ENCODE measurements at places on chromosomes 5 and 9.

GRCh38 chr5:74510476-74511075 is 130.0 kb downstream of the ENC1 start:
- no peak for DNase-seq

GRCh38 chr5:59640411-59640810 is 253.1 kb downstream of the PDE4D start:
- DNase-seq: no peak

DNA sequence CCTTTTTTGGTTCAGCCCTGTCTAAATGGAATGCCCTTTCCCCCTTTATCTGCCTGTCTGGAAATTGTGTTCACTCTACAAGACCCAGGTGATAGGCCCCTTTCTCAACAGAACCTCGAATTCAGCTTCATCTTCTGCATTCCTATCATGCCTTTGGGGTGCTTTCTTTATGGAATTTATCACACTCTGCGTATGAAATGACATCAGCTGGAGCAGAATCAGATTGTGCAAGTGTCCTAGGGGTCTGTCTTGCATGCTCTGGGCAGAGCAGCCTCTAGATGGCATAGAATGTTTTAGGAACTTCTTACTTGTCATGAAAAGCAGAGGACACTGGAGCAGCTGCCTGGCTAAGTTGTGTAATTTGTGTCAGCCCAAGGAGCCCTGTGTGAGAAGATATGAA is 84.9 kb downstream of the ISL1 start:
- DNase-seq: no peak

GRCh38 chr9:5489630-5490490 is 20.5 kb upstream of the PDCD1LG2 start:
- DNase-seq: peak; percentile 82

DNA sequence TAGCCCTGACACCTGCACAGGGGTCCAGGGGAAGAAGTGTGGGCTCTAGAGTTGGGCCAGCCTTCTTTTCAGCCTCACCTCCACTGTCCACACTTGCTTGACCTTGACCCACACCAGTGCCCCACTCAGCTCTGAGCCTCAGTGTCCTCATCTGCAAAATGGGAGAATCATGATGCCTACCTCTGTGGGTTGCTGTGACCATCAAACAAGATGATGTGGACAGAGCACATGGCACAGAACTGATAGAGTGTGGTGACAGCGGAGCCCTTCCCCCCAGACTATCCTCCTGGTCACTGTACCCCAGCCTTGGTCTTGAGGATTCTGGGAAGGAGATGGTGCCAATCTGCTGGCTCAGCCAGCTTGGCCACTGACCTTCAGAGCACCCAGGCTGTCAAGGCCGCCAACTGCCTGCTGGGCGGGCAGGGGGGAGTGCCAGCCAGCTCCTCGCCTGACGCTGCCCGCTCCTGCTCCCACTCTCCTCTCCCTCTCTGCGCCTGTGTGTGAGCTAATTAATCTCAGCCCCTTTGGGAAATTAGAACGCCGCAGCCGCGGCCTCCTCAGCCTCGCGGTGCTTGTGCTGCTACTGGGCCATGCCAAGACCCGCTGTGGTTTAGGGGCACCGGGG is 16.7 kb downstream of the CXXC5 start:
- no peak for DNase-seq

DNA sequence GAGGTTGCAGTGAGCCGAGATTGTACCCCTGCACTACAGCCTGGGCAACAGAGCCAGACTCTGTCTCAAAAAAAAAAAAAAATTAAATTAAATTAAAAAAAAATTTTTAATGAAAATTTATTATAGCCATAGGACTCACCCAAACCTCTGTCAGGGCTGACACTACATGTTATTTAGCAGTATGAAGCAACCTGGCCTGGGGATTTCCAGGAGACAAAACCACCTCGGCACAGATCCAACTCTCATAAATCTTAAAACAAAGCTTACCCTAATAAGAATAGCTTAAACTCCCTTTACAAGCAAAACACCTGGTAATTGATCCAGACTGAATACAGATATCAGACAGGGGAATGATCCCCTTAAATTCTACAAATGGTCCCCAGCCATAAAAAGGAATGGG is 38.4 kb downstream of the PPP1R2B start:
- no peak for DNase-seq

GRCh38 chr5:171379961-171380360 is 7.7 kb upstream of the NPM1 start:
- DNase-seq: no peak

DNA sequence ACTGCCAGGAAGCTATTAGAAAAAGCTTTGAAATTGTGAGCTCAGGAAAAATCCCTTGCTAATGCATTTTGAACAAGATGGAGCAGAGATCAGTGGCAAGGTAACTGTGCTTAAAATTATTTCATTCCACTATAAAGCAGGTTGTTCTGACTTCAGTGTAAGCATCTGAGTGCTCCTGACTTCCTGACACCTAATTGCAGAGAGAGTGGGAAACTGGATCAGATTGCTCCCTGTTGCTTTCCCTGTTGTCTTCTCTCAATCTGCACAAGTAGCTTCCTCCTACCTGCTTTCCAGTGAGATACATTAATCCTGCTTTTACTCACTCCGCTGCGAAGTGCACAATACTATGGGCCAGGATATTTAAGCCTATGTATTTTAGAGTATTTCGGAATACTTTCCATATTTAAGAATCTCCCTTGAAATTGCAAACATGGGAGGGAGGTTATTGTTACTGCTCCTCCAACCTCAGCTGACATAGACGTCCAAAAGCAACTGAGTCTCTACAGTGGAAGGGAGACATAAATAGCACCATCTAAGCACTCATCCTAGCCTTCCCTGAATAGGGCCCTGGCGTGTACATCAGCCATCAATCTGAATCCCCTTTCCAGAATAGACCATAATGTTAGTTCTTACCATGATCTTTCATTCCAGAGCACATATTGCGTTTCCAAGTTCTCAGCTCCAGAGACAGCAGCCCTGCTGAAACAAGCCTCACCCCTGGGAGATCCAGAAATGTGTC is 178.8 kb downstream of the PAM start:
- DNase-seq: no peak

DNA sequence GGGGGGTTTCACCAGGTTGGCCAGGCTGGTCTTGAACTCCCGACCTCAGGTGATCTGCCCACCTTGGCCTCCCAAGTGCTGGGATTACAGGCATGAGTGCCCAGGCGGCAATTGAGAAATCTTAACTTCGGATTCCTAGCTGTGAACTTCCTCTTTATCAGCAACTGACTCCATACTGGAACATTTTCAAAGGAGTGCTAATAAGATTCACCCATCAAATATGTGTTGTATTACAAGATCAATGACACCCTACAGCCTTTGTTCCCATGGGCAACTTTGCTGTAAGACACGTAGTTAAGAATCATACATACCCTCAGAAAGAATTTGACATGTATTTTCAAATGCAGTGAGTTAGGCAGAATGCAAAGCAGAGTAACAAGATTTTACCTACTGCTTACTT is 23.1 kb upstream of the ACOT12 start:
- no peak for DNase-seq

DNA sequence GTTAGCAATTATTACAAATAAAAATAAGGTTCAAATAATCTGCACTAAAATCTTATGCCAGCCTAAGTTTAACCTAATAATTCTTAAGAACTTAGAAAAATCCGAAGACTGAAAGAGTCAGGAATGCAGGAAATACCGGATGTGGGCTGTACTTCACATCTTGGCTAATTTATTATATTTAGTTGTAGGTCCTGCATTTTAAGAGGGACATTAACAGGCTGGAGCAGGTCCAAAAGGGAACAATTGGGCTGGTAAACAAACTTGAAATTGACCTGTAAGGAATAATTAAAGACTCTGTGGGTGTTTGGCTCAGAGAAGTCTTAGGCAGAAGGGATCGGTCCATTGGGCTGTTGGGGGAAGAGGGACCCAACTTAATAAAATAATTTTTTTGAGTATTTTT is 18.4 kb downstream of the GLRA1 start:
- no peak for DNase-seq

DNA sequence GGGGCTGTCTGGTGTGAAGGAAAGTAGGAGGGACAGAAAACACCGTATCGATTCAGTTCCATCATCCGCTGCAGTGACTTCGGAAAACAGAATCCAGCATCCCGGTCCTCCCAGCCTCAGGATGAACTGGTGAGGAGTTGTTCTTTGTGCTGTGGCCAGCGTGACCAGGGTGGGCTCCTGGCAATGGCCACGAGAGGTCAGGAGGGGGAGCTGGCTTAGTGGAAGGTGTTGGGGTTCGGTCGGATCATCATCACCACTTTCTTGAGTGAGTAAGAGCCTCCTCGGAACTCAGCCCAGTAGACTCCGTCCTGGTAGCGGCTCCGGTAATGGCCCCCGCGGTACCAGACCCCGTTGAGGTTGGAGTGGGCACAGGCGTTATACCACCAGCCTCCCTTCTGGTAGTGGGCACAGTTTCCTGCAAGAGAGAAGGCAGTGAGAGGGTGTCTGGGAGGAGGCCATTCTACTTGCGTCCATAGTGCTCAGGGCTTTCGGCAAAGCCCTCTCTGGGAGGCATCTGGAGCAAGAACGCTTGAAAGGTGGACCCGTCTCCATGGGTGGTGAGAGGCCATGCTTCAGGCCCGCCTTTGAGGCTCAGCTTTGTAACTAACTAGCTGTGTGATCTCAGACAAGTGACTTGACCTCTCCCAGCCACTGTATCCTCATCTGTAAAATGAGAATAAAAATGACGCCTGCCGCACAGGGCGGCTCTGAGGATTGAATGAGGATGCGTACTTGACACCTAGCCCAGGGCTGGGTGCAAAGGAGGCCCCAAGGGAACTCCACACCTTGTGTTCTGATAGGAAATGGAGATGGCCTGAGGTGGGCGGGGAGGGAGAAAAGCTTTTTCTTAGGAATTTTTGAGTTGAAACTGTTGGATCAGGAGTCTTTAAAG is 33.5 kb downstream of the ANGPTL2 start:
- DNase-seq: no peak

GRCh38 chr5:82537687-82538306 is 259.6 kb upstream of the RPS23 start:
- DNase-seq: no peak

DNA sequence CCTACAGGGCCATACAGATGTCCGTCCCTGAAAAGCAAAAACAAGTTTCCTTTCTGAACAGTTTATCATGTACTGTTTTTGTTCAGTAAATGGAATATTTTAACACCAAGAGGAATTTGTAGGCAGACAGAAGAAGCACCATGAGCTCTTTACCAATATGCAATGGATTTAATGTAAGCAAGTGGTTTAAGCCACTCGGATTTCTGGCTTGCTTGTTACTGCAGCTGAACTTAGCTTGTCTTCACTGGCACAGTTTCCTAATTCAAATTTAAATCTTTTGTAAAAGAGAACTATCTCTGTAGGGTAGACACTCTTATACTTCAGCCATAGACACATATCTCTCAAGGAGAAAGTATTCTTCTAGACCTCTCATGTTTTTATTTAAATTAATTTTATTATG is 12.7 kb upstream of the EBF1 start:
- DNase-seq: no peak

DNA sequence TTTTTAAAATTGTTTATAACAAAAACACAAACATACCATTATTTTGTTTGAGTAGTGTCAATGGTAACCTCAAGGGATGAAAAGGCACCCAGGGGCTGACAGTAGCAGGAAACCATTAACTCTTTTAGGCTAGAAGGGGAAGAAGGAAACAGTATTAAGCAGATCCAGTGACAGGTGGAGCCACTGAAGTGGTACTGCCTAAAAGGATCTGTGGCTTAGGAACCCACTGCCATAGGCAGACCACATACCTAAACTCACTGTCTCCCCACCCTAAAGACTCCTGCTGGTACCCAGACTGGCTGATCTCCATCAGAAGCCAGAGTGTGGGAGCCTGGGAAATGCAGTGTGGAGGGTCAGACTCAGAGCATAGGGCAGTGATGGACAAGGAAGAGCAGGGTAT is 13.5 kb downstream of the RLN1 start:
- DNase-seq: no peak

- no peak for DNase-seq
These were observed 8.4 kb downstream of the NOTCH1 start for GRCh38 chr9:136537411-136537810.

- no peak for DNase-seq
These were observed 579 bp upstream of the ASTN2 start for GRCh38 chr9:117415358-117415914.

DNA sequence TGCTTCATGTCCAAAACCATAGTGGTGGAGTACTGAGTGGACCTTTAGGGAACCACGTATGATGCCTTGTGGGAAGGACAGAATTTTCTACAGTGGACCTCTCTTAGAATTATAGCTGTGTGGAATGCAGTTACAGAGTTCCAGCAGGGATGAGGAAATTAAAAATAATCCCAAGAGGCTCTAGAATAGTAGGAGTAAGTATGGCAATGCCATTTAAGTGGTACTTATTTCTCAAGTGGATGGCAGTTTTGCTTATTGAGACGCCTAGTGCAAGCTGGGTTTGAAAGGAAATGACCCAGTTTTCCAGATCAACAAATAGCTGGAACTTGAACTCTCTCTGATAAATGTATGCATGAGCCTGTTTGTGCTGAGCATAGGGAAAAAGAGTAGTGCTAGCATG is 431.6 kb downstream of the PRR16 start:
- no peak for DNase-seq

GRCh38 chr9:84153885-84154284 is 173.3 kb downstream of the RMI1 start:
- no peak for DNase-seq

DNA sequence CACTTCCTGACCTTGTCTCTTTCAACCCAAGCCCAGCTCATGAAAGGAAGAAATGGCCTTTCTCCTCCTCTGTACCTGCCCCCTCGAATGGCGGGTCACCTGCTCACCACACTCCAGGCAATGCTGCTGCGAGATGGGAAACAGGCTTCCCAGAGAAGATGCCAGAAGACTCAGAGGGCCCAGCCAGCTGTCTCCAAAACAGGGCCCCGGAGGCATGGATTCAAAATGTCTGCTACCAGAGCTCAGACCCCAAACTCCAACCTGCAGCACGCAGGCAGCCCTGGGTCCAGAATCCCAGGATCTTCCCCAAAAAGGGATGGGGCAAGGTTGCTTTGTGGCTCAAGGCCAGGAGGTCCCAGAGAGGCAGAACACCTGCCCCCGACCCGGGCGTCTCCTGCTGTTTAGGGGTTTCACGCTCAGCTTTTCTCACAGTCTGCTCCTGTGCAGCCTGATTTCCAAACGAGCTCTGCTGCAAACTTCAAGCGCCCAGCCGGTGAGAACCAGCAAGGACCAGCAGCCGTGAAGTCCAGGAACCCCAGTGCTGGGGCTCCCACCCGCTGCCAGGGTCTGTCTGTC is 42.5 kb downstream of the VAV2 start:
- DNase-seq: no peak

GRCh38 chr5:17340819-17341218 is 123.4 kb downstream of the BASP1 start:
- no peak for DNase-seq

GRCh38 chr5:156134216-156134615 is 192.7 kb upstream of the SGCD start:
- DNase-seq: no peak

- peak; percentile 66 for DNase-seq
These were observed 6.3 kb downstream of the SLC12A7 start for GRCh38 chr5:1105350-1106265.

GRCh38 chr9:12696931-12697622 is 3.9 kb downstream of the TYRP1 start:
- DNase-seq: no peak

- DNase-seq: no peak
These were observed 54.0 kb upstream of the ALDH1B1 start for GRCh38 chr9:38338342-38339018.

- DNase-seq: peak; percentile 54
These were observed 70.6 kb downstream of the IQGAP2 start for GRCh38 chr5:76473661-76474060.

GRCh38 chr9:124006448-124007361 is 4.9 kb upstream of the LHX2 start:
- DNase-seq: peak; percentile 76
